ENCODE measurements at places on chromosomes 3 and 15.
A peak's percentile ranks its signal among the peaks of the same experiment; 100 is the strongest.

GRCh38 chr3:14289590-14290461, 111.2 kb downstream of the LSM3 start:
- no peak for DNase-seq

DNA sequence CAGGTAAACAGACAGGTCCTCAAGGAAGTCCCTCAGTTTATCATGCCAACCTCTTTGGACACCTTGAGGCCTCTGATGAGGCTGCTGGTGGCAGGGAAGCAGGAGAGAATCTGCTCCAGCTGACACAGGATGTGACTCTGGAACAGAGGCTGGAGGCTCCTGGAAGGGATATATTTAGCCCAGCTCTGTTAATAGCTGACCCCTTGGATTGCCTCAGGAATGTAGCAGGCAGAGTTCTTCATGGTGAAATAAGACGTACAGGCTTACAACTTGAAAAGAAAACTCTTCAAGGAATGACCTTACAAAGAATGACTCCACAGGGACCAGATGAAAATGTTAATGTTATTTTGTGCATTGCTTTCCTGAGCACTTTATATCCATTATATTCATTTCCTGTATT, 90.5 kb downstream of the AQP9 start:
- no peak for DNase-seq

DNA sequence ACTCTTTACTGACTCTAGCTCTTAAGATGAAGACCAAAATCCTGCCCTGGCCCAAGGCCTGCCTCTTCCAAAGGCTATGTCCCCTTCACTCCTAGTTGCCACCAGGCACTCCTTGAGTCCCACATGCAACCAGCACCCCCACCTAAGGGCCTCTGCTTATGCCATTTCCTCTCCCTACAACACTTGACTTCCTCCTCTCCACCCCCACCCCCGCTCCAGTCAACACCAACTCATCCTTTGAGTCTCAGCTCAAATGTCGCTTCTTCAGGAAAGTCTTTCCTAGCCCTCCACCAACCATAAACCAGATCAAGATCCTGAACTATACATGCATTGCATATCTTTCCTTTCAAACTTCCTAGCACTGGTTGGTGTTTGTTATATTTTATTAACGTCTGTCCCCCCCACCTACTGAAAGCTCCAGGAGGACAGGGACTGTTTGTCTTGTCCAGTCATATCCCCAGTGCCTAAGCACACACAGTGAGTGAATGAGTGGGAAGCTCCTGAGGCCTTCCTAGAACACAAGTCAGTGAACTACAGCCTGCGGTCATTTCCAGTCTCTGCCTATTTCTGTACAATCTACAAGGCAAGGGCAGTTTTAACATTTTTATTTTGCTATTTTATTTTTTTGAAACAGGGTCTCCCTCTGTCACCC, 7.3 kb downstream of the TBC1D2B start:
- peak; percentile 73 for DNase-seq

- no peak for DNase-seq
Measured at GRCh38 chr3:108200024-108200423, 22.2 kb downstream of the IFT57 start.

DNA sequence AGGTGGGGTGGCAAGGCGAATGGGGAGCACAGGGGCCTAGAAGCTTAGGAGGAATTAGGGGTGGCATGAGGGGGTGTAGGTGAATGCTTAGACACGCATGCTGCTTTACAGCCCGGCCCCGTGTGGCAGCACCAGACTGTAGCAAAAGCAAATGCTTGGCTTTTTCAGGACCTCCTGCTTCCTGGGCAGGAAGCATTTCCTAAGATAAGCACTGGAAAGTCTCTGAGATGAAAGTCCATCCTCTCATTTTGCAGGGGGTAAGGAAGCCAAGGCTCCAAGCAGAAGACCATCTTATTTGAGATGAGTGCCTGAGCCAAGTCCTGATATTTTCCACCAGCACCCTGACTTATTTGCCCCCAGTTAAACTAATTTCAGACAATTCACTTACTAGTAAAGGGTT, 12.9 kb downstream of the SSUH2 start:
- no peak for DNase-seq

DNA sequence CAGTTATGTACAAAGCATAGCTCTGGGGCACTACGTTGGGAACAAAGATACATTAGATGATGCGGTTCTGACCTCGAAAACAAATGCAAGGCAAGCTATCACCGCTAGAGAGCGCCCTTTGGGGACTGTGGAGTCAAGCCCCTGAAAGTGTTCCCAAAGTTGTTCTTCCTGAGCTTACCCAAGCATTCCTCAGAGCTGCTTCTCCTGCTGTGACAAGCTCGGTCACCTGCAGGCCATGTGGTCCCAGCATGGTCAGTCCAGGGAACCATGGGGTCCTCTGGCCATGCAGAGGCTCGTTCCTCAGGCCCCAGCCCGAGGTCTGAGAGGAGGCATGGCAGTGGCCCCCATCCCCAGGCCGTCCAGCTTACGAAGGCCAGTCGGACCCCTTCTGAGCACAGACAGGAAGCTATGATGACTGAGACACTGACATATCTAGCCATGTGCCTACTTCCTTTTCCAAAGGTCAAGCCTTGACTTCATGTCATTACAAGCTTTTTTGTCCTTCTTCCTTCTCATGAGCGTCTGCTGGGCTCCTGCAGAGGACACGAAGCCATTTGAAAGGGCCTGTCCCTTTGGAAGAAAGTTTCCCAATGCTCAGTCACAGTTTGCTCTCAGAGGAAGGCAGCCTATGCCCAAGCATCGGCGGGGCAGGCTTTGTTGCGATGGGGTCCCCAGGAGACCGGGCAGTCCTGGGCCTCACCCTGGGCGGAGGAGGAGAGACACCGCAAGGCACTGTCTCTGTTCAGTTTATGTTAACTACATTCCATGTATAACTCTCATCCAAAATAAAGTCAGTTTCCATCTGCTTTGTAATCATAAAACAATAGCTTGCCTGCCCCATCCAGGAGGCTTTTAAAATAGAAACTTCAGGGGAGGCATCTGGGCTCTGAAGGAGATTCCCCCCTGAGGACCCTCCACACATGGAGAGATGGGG, 79.3 kb downstream of the ATP10A start:
- DNase-seq = peak; percentile 55

GRCh38 chr3:196842567-196843434, 24.9 kb upstream of the SENP5 start:
- DNase-seq = no peak

GRCh38 chr3:171068658-171069057, 42.1 kb upstream of the SLC2A2 start:
- no peak for DNase-seq

GRCh38 chr3:195337747-195338146, 66.8 kb upstream of the XXYLT1 start:
- no peak for DNase-seq

DNA sequence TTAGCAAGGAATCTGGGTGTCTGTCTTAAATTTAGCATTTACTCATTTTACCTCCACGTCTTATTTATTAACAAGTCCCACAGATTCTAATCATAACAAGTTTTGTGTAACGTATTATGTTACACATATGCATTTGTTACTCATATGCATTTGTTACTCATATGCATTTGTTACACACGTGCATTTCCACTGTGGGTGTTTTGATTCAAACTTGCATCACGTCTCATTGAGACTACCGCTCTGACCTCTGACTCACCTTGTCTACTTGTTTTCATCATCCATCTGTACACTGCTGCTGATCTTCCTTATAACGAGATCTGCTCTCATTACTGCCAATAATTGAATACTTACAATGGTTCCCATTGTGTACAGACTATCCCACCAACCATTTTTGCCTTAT, 1141.4 kb downstream of the TBL1XR1 start:
- DNase-seq = no peak

DNA sequence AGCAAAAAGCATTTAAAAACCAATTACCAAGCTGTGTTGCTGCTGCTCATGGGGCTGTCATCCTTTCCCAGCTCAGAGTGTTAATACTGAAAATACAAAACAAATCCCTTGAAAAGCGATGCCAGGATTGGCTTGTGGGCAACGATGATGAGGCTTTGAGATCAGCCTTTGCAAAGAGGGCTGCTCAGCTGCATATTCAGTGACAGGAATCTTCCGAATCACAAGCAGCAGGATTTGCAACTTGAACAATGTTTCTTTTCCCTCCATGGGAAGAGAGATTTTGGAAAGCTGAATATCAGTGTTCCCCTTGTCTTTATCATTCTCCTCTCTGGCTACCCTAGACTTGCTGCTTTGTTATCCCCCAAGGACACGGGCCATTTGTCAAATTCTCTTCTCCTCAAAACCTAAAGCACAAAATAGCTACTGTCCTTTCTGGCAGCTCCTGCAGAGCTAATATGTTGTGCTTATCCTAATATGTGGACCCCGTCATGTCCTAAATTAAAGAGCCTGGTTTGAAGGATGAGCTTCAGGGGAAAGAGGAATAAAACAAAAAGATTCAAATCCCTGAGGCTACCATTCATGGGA, 375.8 kb downstream of the GAP43 start:
- no peak for DNase-seq

DNA sequence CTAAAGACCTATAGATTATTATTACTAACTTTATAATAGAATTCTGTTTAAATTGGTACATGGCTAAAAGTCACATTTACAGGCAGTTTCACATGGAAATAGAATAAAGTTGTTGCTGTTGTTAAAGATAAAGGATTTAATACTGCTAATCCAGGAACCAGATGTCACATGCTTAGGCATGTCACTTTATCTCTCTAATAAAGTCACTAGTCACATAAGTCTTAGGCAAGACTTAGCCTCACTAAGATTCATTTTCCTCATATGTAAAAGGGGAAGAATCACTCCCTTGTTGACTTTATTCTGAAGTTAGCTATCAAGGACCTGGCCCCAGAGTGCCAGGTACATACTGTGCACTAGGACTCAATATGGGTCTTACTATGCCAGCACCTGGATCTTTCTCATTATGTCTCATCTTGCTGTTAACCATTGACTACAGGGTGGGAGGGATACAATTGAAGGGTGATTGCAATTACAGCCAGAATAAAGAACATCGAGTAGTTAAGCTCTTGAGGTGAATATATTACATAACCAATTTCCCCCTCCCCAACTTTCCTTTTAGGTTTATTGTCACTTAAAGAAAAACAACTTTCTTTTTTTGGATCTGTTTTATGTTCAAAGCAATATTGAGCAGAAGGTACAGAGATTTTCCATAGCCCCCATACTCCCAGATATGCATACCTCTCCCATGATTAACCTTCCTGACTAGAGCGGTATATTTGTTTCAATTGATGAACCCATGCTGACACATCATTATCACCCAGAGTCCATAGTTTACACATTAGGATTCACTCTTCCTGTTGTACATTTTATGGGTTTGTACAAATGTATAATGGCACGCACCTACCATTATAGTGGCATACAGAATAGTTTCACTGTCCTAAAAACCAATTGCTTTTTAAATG, 36.6 kb downstream of the LNP1 start:
- DNase-seq = no peak
